DMS153 (cell line): ENCODE measurements at places on chromosomes 4 and X.

- peak; percentile 1 for DNase-seq
These were observed 31.8 kb upstream of the IQSEC2 start for GRCh38 chrX:53312946-53313727.

DNA sequence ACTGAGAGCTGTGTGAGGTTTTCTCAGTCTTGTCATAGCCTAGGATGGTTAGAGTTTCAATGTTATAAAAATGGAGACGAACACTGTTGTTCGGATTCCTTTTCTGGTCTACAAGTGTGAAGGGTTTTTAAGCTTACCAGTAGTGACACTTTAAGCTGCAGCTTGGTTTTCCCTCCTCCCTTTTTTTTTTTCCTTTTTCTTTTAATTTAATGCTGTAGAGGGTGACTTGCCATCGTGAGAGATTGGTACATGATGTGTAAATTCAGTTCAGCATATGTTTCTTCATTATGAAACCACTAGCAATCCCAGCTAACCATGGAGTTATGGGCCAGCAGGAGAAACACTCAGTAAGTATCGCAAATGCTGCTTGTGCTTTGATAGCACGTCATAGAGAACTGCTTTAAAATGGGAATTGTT lies 165.0 kb downstream of the RAPGEF2 start:
- no peak for DNase-seq

DNA sequence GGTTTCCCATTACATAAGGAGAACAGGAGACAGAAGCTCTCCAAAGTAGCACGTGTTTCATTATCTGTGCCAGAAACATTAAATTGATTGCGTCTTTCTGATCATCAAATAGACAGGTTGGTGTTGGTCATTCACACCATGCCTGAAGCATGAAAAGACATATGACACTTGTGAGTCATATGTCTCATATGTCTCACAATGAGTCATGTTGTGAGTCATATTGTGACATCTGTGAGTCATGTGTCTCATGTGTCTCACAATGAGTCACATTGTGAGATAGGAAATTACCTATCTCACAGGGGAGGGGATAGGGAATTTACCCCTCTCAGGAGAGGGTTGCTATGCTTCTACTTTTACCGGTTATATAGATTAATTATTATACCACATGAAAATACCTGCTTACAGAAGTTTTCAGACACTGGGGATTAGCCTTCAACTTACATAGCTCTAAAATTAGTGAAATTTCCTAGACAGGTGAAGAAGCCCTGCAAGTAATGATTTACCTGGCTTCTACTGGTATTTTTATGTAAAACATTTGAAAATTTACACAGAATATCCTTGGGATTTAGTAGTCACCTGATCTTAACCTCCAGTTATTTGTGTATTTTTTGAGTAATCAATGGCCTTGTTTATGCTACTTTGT lies 80.8 kb downstream of the NPFFR2 start:
- peak; percentile 80 for DNase-seq

GRCh38 chrX:150119323-150119722 lies 181.0 kb upstream of the EOLA2 start:
- DNase-seq, result peak; percentile 57

DNA sequence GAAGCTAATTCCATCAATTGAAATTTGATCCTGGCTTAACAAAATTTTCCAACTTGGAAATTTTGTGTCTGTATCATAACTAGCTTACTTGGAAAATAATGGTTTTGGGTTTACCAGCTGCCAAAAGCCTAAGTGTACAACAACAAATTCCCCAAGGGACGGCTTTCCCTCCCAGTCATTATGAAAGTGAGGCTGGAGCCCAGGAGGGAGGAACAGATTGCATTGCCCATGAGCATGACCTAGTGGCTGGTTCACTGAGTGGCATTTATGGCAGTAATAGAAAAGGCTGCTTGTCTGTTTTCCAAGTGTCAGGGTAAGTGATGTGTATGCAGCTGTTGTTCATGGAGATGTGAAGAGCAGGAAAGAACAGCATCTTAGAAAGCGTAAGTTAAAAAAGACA lies 70.8 kb upstream of the HHIP start:
- peak; percentile 46 for DNase-seq

DNA sequence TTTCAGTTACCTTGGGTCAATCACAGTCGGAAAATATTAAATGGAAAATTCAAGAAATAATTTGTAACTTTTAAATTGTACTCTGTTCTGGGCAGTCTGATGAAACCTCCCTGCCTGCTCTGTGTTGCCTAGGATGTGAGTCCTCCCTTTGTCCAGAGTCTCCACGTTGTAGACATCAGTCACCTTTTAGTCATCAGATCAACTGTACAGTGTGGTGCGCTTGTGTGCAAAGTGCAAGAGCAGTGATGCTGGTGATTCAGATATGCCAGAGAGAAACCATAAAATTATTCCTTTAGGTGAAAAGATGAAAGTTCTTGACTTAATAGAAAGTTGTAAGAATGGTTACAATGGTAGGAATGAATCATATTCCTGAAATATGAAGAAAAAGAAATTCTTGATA lies 1.4 kb downstream of the SPATA4 start:
- DNase-seq, result no peak

- peak; percentile 80 for DNase-seq
These were observed 94.6 kb downstream of the COX18 start for GRCh38 chr4:72974694-72975487.

DNA sequence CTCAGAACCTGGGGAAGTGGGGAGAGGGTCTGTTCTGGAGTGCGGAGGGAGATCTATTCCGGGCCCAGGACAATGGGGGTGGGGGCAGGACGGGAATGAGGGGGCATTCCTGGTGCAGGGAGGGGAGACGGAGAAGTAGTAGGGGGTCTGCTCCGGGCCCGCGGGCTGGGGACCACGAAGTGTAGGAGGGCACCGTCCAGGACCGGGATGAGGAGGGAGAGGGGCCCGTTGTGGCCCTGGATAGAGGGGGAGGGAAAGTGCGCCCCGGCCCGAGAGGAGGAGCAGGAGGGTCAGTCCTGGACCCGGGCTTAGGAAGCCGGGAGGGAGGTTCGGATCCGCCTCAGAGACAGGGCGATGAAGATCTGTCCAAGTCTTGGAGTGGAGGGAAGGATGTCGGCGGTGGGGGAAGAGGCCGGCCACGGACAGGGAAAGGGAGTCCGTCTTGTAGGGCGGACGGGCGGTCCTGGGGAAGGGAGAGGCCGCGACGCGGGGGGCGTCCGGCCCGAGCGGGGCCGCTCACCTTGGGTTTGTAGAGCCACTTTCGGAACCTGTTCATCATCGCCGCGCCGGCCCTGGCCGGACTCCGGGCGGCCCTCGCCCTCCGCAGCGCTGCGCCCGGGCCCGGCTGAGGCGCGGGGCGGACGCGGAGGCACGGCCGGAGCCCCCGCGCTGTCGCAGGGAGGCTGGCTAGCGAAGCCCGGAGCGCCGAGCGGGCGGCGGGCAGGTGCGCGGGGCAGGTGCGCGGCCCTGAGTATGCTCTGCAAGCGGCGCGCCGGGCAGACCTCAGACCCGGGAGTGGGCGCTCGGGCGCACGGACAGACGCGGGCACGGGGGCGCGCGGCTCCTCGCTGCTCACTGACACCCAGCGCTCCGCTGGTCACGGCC lies at the start of gene ZFYVE28:
Gene ZFYVE28, minus strand, starts transcription at position 881 of the 885 bp plus-strand sequence. Its CDS starts 322 bp downstream, at position 559.
- DNase-seq, result no peak

DNA sequence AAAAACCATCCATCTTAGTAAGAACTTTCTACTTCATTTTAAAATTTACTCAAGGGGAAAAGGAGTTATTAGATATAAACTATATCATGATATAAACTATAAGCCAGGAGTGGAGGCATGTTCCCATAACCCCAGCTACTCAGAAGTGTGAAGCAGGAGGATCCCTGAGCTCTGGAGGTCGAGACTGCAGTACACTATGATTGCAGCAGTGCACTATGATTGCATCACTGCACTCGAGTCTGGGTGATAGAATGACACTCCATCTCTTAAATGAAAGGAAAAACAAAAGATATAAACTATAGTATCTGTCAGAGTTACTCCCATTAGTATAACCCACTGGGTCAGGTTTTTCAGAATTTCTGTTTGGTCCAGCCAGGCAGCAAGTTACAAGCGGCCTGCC lies 47.6 kb downstream of the RPS3A start:
- no peak for DNase-seq

- no peak for DNase-seq
These were observed 30.7 kb upstream of the HPGD start for GRCh38 chr4:174553031-174553430.

DNA sequence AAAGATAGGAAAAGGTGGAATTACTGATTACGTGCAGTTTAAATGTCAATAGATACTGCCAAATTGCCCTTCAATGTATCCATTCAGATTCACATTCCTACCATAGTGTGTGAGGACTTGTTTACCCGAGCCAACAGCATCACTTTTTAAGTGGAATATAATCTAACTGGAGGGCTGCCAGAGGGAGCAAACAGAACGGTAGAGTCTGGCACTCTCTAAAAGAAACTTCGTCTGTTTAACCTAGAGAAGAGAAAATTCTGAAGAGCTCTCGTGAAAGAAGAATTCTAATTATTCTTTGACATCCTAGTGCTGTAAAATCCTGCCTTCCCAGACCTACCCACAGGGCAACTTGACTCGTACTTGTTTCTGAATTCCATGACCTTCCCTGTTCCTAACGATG lies 23.2 kb downstream of the SMIM43 start:
- peak; percentile 8 for DNase-seq

GRCh38 chr4:21202959-21203358 lies 502.7 kb downstream of the PACRGL start:
- no peak for DNase-seq

DNA sequence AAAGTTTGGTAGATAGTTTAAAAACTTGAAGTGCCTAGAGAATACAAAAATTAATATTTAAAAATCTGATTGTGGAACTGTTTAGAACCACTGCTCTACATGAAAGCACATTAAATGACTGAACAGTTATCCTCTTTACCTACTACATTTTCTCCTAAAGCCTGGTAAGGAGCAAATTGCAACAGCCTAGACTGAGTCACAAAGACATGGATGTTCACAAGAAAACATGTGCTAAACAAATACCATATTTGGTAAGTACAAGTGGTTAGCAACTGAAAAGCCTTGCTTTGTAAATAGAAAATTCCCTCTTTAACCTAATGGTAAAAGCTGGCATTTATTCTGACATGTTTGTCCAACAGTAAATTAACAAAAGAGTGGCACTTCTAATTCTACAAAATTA lies 203.1 kb downstream of the FBXO8 start:
- DNase-seq, result no peak

GRCh38 chrX:13121020-13121555 lies 76.7 kb upstream of the FAM9C start:
- DNase-seq, result no peak

DNA sequence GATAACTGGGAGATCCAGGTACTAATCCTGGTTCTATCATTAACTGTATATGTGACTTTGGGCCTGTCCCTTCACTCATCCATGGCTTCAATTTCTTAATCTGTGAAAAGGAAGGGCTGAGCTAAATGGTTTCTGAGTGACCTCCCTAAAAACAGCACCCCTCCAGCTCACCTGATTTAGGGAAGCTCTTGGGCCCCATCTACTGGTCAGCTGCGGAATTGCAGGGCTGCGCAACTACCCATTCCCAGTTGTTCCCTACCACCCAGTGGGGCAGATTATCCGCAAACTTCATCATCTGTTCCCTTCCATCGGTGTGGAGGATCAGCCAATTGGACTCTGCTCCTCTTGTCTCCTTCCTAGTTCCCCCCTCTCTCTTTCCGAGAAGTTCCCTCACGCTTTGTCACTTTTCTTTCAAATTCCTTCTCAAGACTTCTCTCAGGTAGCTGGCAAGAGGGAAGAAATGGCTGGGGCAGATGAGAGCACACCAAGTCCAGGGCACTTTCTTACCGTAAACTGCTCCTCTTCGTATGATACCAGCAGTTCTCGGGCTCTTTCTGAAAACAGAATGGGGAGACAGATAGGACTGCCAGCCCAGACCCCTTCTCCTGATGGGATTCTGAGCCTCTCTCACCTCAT lies 5.8 kb downstream of the LAS1L start:
- no peak for DNase-seq

- DNase-seq, result no peak
These were observed 11.5 kb downstream of the LARP7 start for GRCh38 chr4:112648263-112649054.

DNA sequence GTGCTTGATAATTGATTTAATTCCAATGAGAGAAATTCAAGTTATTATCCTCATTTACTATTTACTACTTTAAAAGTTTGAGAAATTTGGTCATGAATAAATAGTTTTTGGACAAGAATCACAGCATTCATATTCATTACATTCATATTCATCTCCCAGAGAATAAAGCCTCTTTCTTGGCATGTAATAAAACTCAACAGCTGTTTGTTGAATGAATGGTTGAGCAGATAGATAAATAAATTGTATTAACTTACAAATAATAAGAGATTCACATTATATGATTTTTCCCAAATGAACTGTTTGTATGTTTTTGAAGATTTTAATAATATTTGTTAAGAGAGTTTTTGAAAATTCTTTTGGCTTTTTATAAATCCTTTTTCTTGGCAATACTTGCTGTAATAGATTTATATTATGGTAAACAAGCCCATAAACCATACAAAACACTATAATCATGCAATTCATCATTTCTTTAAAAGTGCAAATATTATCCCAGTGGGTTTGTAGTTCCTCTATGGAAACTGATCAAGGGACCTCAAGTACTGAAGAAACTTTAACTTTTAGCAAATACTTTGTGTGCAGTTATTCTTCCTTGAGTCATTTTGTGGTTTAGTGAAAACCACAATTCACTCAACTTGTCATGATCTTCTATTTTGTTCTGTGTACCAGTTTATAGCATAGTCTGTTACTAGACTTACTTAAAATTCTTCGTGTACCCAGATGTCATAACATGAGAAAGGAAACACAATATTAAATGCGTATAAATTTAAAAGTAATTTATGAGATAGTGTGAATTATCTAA lies 371.8 kb downstream of the ADGRL3 start:
- DNase-seq, result no peak

GRCh38 chrX:109643687-109644086 lies 18.7 kb upstream of the KCNE5 start:
- no peak for DNase-seq
